ENCODE measurements at places on chromosomes 1 and 21.

- no peak for DNase-seq
Observed at GRCh38 chr1:204624631-204625216, 60.8 kb downstream of the LRRN2 start.

GRCh38 chr1:247551721-247552120 lies 2.8 kb downstream of the GCSAML start:
- DNase-seq = no peak

- DNase-seq = no peak
Observed at GRCh38 chr1:167678422-167678821, 43.4 kb upstream of the MPZL1 start.

GRCh38 chr21:21897275-21897883 lies 899.2 kb downstream of the NCAM2 start:
- DNase-seq = no peak

DNA sequence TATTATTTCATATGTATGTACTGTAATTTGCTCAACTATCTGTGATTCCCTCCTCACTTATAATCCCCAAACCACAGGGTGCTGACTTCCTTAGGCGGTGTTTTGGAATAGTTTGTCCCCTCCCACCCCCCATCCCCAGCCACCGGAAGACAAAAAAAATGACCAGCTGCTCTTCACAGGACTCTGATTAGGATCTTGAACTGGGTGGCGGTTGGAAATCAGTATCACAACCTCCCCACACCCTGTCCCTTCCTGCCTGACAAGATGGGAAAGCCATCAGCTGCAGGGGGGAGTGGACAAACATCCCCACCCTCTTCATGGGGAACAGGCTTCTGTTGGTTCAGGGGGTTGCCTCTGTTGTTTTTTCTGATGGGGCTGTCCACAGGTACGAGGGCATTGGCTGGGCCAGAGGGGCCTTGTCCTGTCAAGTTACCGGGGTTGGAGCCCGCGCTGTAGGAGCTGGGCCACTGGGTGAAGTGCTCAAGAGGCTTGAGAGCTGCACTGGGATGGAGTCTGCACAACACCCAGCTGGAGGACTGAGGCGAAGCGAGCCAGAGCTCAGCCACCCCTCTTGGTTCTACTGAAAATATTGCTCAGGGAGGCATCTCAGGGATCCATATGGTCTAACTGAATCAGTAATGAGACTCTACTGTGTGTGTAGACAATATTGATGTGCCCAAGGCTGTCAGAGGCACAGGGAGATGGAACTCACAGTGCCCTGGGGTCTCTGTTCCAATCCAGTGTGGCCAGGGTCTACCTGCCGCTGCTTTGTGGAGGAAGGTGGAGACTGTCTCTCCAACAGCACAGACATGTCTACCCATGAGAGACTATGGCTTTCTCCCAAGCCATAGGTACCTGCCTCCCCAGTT lies 28.2 kb downstream of the NAV1 start:
- DNase-seq = no peak

DNA sequence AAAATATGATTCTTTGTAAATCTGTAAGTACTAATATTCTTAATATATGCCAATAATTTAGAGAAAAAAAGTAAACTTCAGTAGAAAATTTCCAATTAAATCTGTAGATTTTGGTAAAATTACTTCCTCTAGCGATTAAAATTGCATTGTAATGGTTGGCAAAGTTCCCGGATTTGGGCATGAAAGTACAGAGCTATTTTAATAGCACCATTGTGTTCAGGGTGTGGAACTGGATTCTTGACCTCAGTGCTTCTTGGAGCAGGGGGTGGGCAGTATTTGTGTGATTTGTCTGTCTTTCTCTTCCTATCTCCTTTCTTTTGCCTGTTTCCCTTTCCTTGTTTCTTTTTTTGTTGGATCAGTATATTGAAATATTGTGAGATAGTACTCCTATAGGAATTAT lies 72.1 kb downstream of the DNM3 start:
- DNase-seq = no peak

- no peak for DNase-seq
Observed at GRCh38 chr1:193156822-193157142, 29.6 kb downstream of the B3GALT2 start.

DNA sequence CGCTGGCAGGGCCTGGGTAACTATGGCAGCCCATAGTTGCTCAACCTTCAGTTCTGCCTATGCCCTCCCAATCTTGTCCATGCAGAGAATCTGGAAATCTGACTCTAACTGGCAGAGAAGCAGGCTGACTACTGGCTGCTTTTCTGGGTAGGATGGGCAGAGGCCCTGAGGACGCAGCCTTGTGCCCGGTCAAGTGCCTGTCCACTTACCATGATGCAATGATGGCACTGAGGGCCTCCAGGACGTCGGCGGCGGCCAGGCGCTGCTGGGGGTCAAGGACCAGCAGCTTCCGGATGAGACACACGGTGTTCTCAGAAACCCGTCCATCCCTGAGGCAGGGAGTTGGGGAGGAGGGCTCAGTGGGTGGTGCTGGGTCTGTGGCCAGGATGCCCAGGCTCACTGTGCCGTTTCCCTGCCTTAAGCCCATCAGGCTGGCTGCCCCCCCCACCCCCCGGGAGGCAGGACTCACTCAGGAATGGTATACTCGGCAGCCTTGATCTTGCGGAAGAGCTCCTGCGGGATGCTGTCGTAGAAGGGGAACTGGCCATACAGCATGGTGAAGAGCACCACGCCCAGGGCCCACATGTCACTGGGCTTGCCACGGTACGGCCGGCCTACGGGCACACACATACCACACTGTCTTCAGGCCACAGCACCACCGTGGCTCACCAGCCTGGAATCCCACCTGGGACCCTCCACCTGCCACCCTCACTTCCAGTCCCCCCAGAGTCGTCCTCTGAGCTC lies 20.4 kb upstream of the EVA1B start:
- DNase-seq = no peak

DNA sequence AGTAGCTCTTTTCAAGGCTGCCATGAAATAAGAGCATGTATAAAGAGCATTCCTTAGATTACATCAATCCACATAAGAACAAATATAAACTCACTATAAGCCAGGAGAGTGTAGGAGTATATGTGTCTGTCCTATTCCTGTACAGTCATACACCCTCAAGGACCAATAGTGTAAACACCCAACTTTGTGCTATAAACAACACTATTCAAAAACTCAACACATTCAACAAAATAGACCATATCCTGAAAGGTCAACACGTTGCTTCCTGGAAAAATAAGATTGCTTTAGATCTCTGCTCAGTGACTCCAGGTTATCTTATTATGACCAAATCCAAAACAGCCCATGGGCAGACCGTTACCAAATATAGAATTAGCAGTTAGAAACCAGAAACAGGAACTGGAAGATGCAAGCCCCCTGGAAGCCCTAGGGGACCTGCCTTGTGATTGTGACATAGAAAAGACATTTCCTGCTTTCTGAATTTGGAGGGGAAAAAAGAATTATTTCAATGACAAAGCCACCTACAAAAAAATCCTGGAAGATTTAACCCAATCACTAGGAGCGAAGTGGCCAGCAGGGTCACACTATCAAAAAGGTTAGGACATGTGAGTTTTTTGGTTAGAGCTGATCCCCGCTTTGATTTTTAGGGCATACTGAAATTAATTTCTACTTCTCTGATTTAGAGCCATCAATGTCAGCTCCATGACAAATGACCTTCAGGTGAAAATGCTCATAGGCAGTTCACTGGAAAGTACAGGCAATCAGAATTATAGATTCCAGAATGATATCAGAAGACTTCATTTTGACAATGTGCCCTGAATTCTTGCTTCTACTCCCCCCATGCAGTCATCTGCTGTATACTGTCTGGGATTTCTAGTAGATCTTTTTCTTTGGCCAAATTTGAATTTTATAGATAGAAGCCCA lies 59.9 kb downstream of the LRRC8C start:
- DNase-seq = no peak

DNA sequence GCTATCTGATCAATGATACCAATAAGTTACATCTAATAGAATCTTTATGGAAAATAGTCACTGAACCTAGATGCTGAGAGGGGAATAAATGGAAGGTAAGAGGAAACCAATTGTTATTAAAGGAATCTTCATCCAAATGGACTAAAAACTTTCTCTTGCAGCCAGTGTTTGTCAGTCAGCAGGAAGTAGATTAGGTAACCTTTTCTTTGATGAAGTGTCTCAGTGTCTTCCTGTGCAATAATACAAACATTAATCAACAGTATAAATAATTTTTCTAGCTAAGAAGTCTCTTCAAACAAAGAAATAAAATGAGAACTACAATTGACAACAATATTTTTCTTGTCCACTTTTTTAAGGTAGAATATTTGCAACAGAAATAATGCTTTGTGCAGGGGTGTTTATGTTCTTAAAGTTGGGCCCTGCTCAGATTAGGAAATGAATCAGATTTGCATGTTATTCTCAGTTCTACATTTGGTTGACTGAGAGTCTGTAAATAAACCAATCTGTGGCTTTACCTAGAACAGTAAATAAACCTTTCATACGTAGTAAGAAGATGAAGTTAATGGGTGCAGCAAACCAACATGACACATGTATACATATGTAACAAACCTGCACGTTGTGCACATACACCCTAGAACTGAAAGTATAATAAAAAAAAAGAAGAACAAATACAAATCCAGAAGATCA lies 391.4 kb downstream of the MRPL39 start:
- DNase-seq = no peak

DNA sequence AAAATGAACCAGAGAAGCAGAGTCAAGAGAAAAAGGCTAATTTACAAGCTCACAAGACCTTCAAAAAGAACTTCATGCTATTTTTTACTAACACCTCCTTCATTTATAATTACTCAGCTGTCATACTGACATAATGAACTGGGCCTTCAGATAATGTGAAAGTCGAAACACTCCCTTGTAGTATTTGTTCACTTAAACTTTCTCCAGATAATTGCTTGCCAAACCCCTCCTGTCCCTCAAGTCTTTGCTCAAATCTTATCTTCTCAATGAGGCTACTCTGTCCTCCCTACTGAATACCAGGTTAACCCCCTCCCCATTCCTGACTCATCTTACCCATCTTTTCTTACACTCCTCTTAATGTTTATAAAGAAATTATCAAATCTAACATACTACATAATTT lies 11.1 kb upstream of the MAP3K21 start:
- no peak for DNase-seq

- DNase-seq = no peak
Observed at GRCh38 chr1:14468751-14469150, 129.7 kb upstream of the KAZN start.

DNA sequence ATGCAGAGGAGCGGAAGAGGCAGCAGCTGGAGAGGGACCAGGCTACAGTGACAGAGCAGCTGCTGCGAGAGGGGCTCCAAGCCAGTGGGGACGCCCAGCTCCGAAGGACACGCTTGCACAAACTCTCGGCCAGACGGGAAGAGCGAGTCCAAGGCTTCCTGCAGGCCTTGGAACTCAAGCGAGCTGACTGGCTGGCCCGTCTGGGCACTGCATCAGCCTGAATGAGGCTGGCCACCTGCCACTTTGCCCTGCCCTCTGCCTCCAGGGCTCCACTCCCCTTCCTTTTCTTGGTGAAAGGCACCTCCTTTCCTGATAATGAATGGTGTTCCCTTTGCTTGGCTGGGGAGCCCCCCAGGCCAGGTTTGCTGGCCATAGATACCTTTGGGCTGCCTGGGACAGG lies 3.3 kb upstream of the HMGN2 start:
- no peak for DNase-seq

DNA sequence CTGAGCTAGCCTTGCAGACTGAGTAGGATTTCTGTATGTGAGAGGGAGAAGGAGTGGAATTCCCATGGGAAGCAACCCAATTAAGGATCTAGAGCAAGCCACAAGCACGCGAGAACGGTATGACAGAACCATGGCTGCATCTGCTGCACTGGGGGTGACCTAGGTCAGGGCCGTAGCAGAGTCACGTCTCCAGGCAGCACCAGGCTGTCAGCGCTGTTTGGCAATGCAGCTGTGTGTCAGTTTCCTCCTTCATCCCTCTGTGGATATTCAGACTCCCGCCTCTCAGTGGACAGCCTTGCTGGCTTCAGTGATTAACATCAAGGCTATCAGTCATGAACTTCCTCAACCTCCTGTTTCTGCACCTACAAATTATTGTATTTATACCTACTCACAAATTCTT lies 118.1 kb upstream of the PPP2R5A start:
- no peak for DNase-seq

- no peak for DNase-seq
Observed at GRCh38 chr1:217425422-217425821, 205.5 kb downstream of the GPATCH2 start.

GRCh38 chr1:209707308-209707707 lies 2.7 kb downstream of the HSD11B1 start:
- DNase-seq = no peak

DNA sequence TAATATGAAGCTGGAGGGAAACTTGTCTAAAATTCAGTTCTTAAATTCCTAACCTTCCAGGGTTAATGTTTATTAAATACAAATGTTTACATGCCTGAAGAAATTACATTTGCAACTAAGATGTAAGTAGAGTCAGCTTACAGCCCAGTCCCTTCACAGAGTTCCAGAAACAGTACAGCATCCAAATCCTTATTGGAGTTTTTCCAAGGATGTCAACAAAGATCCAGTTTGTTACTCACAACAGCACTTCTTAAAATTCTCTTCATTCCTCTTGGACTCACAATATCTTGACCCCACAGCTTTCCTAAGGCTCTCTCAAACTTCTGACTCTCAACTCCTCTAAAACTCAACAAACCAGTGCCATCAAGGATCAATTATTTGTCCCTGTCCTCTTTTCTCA lies 50.1 kb upstream of the RWDD3 start:
- no peak for DNase-seq

- DNase-seq = no peak
Observed at GRCh38 chr21:35850029-35850428, 210.3 kb downstream of the SETD4 start.

- no peak for DNase-seq
Observed at GRCh38 chr1:113887402-113888175, at the start of gene BCL2L15. Gene BCL2L15 (minus strand): TSS chr1:113887581. CDS start chr1:113887375, 206 bp downstream.

Measured in kidney epithelial cell (primary cell).